ENCODE measurements at places on chromosomes 6 and 20. TPM values are rescaled to one million over a fixed set of nuclear protein-coding genes. Genes with fewer than 3 reads are reported as not detected.

DNA sequence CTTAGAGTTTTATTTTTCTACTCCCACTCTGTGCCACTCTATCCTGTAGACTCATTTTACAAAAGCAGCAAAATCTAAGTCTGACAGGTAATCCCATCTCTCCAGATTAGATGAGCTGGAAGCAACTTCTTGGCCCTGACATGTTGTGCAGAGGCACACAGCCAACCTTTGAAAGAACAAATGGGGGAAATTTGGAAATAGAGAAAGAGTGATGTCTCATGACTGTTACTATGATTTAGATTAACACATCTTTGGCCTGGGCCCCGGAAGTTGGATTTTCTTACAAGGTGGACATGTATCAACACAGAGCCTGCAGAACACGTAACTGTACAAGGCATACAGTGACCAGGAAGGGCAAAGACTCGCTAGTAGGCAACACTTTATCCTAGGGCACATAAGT, 227.7 kb downstream of the MYLK4 start:
- DNase-seq: no peak

Gene SLC17A3
- 0.30 TPM for polyA plus RNA-seq

DNA sequence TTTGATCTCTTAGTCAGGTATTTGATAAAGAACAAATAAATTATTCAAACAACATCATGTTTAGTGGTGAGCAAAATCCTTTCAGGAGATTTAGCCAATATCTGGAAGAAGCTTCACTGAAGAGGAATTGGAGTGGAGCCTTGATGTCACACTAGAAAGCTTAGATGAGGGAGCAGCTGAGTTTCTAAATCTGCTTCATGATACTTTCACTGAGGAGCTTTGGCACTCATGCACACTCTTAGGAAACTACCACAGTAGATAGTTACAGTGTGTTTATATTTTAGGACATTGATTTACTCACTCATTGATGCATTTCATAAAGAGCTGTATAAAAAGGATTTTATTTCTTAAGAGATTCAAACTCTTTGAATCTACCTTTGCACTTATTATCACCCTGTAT, 366.2 kb upstream of the BTBD3 start:
- no peak for DNase-seq

GRCh38 chr6:157600807-157601206, 219.8 kb downstream of the ZDHHC14 start:
- DNase-seq: no peak

DNA sequence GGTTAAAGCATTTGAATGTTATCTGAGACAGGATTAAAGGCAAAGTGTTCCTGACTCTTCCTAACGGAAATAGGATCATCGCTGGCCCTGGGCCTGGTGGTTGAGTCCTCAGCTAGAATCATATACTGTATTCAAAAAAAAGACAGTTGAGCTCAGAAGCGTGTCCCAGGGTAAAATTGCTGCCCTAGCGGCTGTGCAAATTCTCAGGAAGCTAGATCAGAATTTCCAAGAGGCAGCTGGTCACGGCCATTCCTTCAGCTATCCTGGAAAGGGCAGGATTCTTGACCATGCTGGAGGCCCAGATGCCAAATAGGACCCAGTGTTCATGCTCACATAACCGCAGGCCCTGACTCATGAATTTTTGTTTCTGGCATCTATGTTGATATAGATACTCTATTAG, 67.4 kb downstream of the STMND1 start:
- peak; percentile 47 for DNase-seq

- no peak for DNase-seq
These were observed 45.2 kb downstream of the DSTN start for GRCh38 chr20:17614812-17615644.

DNA sequence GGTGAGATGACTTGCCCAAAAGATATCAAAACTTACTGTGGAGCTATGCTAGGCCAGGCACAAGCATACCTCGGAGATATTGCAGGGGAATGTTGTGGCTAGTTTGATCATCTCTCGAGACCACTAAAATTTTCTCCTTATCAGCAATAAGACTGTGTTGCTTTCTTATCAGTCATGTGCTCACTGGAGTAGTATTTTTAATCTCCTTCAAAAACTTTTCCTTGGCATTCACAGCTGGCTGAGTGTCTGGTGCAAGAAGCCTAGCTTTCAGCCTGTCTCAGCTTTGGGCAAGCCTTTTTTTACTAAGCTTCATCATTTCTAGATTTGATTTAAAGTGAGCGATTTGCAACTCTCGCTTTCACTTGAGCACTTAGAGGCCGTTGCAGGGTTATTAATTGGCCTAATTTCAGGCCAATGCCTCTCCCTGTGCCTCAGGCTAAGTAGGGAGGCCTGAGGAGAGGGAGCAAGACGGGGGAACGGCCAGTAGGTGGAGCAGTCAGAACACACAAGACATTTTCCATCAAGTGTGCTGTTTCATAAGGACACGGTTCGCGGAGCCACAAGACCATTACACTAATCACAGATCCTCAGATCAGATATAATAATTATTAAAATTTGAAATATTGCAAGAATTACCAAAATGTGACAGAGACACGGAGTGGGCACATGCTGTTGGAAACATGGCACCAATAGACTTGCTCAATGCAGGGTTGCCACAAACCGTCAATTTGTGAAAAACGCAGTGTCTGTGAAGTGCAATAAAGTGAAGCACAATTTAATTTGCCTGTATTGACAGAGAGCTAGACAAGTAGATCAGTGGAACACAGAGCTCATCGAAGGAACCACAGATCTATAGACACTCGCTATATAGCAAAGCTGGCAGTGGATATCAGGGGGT, 106.8 kb upstream of the SIRPG start:
- DNase-seq: peak; percentile 67

Gene ATP5F1E
- 155 TPM for polyA plus RNA-seq

GRCh38 chr6:143490775-143491174, 20.7 kb downstream of the FUCA2 start:
- DNase-seq: no peak

DNA sequence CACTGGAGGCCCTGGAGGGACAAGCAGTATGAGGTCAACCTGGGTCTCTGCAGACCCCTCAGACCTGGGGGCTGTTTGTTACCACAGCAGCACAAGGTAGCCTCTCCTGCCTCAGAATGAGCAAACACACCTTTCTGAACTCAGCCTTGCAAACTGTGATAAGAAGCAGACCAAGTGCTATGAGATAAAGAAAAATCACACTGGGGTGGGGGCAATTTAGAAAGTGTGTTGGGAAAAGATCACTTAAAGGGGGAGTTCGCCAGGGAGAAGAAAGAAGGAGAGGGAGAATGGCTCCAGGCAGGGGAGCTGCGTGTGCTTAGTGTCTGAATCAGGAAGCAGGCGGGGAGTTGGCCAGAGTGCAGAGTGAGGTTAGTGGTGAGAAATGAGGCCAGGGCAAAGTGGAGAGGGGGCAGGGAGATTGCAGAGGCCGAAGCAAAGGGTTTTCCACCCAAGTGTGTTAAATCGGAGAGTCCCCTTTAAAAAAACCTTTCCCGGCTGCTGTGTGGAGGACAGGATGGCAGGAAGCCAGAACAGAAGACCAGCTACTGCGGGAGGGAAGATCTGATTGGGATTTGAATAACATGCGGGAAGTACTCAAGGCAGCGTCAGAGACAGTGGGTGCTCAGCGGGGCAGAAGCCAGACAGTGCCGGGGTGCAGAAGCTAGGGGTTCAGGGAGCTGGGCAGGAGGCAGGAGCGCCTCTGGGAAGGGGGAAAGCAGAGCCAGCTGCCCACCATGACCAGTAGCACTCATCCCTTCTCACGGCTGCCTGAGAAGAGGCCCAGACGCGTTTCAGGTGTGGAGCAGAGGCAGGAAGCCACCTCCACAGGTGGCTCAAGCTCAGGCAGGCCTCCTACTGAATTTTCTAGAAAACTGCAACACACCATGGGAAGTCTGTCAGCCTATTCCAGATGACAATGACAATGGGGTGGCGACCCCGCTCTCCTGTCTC, 9.0 kb downstream of the ADA start:
- DNase-seq: peak; percentile 77

DNA sequence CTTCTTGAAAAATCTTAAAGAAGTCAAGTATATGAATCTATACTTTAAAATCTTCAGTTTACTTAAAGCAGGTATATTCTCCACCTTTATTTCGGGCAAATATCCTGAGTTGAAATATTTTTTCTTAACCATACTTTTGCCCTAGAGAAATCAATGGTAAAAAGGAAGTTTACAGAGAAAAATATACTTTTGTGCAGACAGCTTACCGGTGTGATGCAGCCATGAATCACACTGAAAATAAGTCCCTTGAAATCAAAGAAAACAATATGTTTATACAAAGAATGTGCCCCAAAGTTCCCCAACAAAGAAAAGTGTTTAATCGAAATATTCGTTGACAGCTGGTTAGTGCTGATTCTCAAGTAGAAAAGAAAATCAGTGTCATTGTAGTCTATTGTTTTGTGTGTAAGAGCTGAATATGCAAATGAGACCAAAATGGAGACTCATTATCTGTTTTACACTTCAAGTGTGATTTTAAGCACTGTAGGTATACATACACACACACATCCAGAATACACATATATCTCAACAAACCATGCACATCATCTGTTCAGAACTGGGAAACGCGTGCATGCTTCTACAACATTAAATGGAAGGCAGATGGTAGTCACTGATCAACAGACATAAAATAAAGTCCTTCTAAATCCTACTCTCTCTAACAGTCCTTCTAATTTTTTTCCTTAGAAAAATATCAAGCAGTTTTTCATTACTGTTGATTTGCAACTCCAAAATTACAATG, 73.3 kb downstream of the BTBD9 start:
- no peak for DNase-seq

DNA sequence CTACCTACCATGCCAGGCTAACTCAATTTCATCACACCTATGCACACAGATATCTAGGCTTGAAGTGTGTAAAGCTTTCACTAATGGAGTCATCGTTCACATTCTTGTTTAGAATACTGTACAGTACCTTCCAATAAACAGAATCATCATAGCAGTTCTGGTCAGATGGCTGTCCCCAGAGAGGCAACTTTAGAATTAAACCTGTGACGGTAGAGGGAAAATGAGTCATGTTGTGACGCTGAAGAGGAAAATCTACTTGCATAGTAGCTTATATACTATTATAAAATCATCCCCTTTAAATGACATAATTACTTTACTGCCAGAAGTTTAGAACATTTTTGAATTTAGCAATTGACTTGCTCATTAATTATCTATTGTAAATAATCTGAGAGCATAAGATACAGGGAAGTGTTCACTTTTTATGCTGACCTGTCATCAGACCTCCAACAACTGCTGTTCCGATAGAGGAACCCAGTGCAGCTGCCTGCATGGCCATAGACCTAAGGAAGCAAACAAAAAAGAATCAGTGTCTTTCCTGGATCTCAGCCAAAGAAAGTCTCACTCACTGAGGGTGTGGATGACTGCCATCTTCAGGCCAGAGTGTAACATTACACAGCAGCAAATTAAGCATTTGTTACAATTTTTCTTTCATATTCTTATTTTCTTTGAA, 29.8 kb downstream of the RHAG start:
- DNase-seq: peak; percentile 83

DNA sequence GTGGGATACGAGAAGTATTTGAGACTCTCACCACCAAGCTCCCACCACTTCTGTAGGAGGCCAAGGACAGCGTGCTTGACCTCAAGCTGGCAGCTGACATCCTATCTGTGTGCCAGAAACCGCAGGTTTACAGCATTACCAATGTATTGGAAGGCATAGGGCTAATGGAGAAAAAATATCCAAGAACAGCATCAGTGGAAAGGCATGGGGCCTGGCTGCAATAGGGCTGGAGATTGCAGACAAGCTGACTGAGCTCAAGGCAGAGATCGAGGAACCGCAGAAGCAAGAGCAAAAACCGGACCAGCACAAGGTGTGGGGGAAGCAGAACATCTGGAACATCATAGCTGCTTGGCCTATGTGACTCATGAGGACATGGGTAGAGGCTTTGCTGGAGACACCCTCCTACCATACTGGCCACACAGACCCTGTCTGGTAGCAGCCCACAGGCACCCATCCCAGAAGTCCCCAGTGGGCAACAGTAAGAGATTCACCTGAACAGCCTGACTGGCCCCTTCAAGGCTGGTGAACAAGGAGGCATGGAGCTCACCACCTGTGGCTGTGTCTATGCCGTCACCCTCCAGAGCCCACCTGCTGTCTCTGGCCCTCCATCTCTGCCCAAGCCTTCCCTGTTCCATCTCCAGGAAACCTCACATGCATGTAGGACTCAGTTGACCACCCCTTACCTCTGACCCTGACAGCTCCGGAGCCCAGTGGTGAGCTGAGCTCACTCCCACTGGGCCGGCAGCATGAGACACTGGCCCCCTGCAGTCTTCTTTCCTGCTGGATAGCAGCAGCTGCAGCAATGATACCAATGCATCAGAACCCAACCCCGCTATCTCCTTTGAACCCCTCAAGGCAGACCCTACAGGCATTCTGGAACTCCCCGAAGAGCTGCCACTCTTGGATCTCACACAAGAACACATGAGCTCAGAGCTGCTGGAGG, 171.1 kb downstream of the KIF6 start:
- peak; percentile 25 for DNase-seq

DNA sequence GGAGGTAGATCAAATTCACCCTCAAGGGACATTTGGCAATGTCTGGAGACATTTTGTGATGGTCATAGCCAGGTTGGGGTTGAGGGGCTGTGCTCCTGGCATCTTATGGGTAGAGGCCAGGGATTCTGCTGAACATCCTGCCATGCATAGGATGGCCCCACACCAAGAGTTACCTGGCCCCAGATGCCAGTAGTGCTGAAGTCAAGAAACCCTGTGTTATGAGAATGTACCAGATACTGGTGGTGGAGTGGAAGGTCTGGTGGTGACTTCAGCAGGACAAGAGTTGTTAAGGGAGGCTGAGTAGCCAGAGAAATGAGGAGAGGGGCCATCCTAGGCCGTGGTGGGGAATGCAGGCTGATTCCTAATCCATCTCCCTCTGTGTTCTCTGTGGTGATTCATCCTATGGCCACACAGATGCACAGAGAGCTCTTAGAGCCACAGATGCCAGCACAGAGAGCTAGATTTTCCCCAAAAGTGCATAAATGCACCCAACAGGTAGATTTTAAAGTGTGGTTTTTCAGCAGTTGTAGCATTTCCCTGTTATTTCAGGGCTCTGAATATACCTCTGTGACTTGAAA, 43.6 kb downstream of the CDYL start:
- no peak for DNase-seq

Gene CLIC5
- polyA plus RNA-seq: 19.5 TPM

Data from muscle of arm (tissue), 14 donors.